DMS 273 treated with DMSO at 0.1 percent for 48 hours (cell line): ENCODE measurements at places on chromosomes 12 and 14.
A peak's percentile ranks its signal among the peaks of the same experiment; 100 is the strongest.

DNA sequence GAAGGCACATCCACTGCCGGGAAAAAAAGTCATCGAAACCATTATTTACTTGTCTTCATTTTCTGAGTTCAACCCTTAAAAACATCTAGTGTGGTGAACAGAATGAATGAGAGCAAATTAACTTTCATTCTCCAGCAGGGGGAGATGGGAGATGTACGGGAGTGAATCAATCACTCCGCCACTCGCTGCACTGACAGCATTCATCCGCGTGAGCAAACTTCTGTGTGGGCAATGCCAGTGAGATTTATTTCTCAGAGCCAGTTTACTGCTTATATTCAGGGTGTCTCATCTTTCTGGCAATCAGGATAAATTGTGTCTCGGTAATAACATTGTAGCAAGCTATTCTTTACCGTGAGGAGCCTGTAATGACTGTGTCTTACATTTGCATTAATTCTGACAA lies 463.6 kb upstream of the MIS18BP1 start:
- no peak for DNase-seq

GRCh38 chr12:3154006-3154405 lies 76.8 kb downstream of the TSPAN9 start:
- DNase-seq, result no peak

GRCh38 chr14:53389202-53389601 lies 236.1 kb upstream of the DDHD1 start:
- DNase-seq, result no peak

- DNase-seq, result no peak
Measured at GRCh38 chr14:95052016-95052585, 105.2 kb downstream of the DICER1 start.

- peak; percentile 33 for DNase-seq
Measured at GRCh38 chr14:51453869-51454268, 197.8 kb upstream of the FRMD6 start.

GRCh38 chr12:51335931-51336330 lies 10.5 kb downstream of the CELA1 start:
- DNase-seq, result no peak

- DNase-seq, result no peak
Measured at GRCh38 chr14:33352821-33353220, 414.1 kb downstream of the NPAS3 start.

- no peak for DNase-seq
Measured at GRCh38 chr14:89899917-89900663, 54.4 kb downstream of the EFCAB11 start.

DNA sequence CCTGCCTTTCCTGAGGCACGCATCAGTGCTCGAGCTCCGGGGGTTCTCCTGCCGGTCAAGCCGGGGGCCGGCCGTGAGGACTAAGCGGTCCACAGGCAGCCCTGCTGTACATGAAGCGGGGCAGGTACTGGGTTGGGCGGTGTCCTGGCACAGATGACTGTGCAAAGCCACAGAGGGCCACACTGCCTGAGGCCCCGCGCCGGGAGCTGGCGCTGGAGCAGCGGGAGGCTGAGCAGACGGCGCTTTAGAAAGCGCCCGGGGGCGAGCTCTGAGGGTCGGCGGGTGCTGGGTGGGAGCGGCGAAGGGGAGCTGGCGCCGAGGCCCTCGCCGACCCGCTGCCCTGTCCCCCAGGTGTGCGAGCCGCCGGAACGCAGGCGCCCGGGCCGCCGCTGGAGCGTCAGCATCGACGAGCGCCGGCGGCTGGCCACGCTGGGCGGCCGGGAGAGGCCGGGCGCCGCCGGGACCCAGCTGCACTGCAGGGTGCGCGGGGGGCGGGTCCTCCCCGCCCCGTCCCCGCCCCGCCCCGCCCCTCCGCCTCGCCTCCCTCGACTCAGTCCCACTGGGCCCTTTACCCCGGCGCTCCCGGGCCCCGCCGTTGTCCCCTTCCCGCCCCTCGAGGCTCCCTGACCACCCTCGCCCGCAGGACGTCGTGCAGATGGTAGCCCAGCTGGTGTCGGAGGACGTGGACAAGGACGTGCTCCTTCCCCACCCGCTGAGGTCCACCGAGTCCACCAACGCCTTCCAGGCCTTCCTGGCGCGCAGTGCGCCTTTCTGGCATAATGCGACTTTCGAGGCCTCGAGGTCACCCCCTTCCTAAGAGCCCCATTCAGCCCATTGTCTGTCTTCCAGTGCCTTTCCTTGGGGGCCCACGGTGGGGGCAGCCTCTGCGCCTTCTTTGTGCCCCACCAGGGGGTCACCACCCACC lies 8.3 kb upstream of the MTA1 start:
- no peak for DNase-seq

GRCh38 chr12:56728139-56728861 lies 3.2 kb upstream of the NACA start:
- no peak for DNase-seq

- DNase-seq, result no peak
Measured at GRCh38 chr12:41556176-41556575, 368.1 kb downstream of the PDZRN4 start.

GRCh38 chr12:68460236-68460635 lies 128.1 kb upstream of the MDM1 start:
- DNase-seq, result no peak

DNA sequence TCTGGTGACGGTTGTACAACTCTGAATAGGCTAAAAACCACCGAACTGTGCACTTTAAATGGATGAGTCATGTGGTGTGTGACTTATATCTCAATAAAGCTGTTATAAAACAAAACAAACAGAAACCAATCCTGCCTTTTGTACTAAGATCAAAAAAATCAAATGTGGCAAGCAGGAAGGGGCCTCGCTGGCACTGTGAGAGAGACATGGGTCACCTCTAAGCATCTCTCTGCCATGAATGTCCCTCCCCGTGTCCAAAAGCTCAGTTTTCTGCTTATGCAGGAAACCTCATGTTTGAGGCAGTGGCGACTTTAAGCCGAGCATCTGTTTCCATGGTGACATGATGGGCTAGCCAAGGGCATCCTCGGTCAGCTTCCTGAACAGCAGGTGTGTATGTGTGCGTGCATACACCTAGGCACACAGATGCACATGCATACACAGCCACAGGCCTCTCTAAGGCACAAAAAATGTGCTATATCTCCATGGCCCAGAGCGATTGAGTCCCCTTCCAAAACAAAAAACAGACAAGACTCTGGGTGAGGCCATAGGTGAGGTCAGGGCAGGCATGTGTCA lies 44.4 kb downstream of the ARL6IP4 start:
- DNase-seq, result no peak

DNA sequence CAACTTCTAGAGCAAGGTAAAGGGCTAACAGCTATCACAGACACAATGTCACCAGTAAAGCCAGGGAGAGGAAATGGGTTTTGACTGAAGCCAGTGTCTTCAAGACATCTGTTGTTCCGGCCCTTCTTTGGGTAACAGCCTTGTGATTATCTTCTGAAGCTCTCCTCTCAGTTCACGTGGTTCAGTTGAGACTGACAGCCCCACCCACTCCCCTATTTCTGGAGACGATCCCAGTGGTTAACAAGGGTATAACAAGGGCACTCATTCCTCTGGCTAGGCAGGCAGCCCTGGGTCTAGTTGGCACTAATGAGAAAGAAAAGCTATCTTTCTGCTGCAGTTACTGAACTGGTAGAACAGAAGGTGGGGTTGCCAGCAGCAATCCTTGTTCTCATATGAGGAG lies 6.9 kb downstream of the GNPTAB start:
- no peak for DNase-seq

GRCh38 chr12:77477907-77478533 lies 352.7 kb upstream of the NAV3 start:
- no peak for DNase-seq

DNA sequence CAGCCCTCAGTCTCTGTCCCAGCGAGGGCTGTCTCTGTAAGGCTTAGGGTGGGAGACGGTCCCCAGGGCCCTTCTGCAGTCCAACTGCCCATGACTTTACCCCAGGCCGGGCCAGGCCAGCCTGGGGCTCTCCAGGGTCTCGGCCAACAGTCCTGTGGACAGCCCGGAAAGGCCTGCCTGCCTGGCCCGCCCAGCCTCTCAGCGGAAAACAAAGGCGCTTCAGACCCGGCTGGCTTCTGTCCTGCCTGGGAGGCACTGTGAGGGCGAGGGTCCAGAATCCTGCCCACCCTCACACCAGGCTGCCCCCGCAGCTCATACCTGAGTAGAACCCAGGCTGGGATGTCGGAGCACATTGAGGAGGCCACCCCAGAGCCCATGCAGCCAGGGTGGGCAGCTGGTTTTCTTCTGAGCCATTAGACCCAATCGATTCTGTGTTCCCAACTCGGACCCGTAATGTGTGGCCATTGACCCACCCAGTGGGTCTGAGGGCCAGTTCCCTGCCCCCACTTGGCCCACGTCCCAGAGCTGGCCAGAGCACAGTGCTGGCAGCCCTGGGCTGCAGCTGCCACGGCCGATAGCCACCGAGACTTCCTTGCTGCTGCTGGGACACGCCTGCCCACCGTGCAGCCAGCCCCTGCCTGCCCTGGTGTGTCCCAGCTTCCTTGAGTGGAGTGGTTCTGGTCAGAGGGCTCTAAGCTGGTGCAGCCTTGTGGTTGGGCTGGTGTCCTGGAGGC lies 1.6 kb downstream of the CRIP2 start:
- DNase-seq, result no peak

GRCh38 chr12:124543052-124543589 lies 24.3 kb downstream of the NCOR2 start:
- DNase-seq, result no peak

- no peak for DNase-seq
Measured at GRCh38 chr14:94620597-94620996, 8.4 kb downstream of the SERPINA3 start.

- DNase-seq, result no peak
Measured at GRCh38 chr12:20549108-20549719, 145.9 kb upstream of the SLCO1C1 start.

DNA sequence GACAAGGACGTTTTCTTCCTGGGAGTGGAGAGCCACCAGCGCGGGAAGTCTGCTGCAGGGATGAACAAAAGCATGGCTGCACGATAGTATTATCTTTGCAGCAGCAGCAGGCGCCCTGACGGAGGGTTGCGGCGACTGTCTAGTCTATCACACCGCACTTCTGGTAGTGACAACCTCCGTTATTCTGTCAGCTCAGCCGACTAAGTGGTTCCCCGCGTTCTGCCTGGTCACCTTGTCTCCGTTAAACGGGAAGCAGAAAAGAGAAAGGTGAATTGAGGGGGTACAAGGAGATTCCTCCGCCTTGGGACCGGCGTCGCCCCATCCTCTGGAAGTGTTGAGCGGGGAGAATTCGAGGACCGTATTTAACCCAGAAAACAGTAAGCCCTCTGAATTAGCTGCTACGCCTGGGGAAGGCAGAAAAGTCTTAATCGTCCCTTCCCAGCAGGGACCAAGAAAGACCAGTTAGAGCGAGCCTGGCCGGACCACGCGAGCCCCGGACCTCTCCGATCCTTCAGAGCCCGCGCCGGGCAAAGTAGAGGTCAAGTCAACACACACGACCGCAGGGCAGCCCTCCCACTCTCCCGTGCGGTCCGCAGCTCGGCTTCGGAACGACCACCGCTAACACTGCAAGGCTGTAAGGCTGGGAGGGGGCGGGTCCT lies 536 bp upstream of the DAAM1 start:
- DNase-seq, result no peak

DNA sequence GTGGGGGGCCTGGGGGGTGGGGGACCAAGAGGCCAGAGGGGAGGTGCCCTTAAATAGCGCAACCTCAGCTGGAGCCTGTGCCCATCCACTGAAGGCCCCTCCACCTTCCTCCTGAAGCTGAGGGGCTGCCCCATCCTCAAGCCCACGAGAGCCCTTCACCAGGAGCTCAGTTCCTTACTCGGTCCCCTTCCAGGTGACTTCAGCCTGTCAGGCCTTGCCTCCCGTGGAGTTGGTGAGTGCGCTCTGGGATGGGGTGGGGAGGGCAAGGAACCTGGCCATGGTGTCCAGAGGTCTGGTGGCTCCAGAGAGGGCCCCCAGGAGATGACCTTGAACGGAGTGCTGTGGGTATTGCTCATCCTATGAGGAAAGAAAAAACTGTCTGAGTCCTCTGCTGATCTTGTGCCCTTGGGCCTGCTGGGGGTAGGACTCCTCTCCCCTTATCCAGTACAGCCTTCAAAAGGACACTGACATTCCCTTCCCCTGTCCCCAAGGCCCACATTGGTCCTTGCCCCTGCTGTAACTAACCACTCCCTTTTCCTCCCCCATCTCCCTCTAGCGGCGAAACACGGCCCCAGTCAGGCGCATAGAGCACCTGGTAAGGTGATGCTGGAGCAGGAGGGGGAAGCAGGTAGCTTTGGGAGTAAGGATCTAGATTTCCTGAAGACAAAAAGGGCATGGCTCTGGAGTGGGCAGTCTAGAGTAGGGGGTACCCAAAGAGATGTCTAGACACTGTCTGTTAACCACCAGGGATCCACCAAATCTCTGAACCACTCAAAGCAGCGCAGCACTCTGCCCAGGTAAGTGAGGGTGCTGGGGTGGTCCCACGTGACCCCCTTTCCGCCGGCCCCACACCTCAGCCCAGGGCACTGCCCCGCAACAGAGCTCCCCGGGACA lies 3.6 kb downstream of the TNS2 start:
- DNase-seq, result no peak

DNA sequence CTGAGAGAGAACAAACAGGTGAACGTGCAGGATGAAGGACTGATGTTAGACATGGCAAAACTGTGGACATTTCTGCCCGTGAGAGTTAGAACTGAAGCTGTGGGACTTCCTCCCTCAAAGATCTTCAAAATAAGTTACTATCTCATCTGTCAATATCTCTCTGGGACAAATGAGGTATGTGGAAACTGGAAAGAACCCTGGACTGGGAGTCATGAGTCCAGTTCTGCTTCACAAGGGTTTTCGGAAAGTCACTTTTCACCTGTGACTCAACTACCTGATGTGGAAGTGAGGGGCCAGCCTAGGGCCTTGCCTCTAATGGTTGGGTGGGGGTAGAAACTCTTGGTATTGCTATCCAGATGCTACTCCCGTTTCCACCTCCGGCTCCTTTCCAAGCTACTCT lies 47.3 kb downstream of the RAB35 start:
- no peak for DNase-seq

DNA sequence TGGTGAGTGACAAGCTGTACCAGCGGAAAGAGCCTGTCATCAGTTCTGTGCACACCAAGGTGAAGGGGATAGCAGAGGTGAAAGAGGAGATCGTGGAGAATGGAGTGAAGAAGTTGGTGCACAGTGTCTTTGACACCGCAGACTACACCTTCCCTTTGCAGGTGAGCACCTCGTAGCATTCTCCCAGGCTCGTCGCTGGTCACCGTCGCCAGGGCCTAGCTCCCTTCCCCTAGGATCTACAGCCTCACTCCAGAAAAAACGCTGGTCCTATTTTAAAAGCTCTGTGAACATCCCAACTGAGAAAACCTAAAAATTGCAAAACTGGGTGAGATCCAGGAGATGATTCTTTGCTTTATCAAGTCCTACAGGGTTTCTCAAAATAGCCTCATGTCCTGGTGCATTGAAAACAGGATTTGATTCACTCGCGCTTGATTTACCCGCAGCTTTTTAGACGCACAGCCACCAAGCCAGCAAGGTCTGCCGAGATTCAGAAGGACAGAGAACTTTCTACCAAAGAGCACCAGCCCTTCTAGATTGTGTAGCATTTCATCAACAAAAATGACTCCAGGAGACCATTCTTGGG lies 22.2 kb downstream of the P2RX7 start:
- no peak for DNase-seq
